ENCODE measurements at places on chromosomes 3 and 15.

DNA sequence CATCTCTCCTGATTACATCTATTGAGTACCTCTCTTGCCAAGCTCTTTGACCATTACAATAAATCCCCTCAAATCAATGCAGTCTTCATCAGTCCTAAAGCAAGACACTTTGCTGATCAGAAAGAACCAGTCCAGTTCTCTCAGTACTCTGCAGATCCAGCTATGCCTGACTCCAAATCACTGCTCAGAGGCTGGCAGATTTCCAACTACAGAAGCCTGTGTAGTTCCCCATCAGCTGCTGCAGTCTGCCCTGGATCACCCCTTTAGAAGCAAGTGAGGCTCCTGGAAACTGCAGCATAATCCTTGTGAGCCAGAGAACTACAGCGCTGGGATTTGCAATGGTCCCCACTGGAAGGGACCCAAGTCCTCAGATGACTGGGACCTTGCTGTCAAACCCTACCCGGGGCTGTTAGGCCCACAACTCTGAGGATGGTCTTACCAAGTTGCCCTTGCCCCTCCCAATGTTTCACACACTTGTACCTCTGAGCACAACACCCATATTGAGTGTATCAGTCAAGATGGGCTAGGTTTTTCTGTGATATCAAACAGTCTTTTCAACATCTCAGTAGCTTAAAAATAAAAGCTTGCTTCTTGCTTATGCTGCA, 81.9 kb upstream of the TOPAZ1 start:
- no peak for DNase-seq

DNA sequence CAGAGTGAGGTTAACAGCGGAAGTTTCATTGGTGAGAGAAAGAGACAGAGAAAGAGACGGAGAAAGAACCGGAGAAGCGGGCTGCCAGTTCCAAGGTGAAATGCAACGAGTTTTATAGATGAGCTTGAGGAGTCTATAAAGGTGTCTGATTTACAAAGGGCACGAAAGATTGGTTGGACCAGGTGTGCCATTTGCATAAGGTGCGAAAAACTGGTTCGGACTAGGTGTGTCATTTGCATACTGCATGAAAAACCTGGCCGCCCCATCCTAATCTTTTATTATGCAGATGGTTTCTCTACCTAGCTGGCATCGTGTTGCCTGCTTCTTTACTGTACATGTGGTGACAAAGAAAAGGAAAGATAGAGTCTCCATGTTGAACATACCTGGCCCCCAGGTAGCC, 253.8 kb upstream of the IGF1R start:
- no peak for DNase-seq

DNA sequence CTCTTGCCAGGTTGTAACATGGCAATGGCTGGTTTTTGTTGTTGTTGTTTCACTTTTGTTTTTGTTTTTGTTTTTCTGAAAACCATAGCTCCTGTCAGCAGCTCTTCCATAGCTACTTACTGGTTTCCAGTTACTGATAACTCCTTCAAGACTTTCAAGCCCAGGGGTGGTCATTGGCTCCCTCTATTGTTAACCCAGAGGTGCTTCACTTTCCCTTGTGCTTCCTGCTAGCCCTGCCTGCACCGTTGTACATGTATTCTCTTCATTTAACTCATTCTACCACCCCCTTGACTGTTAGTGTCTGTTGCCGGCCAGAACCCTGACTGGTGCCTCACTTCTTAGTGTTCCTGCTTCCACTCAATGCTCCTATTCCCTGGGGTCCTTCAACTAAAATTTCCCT, 4.2 kb upstream of the TRAT1 start:
- no peak for DNase-seq

GRCh38 chr15:47689660-47690059, 27.6 kb upstream of the SEMA6D start:
- no peak for DNase-seq

DNA sequence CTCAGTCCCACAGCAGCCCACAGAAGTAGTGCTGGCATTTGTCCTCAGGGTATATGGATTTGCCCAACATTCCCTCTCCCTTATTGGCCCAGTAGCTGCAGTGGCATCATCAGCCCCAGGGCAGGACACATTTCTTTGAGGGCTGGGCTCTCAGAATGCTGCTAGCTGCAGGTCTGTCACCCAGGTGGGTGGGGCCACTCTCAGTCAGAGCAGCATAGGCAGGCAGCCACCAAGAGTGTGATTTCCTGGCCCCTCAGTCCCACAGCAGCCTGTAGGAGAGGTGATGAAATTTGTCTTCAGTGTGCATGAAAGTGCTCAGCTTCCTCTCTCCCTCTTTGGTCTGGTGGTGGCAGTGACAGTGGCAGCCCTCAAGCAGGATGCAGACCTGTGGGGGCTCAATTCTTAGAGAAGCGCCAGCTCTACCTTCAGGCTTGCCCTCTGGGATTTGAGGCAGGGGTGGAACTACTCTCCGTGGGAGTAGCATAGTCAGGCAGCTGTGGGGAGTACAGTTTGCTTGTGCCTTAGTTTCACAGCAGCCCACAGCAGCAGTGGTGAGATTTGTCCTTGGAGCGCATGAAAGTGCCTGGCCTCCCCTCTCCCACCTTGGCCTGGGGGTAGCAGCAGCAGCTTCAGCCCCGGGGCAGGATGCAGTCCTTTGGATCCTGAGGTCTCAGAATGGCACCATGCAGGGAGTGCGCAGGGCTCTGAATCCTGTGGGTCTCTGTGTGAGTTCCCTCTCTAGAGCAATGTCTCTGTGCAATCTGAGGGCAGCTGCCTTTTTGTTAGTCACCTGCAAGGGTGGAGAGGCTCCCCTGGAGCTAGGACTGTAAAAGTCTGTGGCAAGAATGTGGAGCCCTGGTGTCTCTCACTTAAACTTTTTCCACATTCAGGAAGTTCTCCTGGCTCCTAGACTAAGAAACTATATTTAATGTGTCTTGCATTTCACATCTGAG, 1229.1 kb downstream of the ROBO2 start:
- DNase-seq: no peak

- DNase-seq: no peak
These were observed 65.6 kb downstream of the MAP4 start for GRCh38 chr3:47950453-47951169.

Measured in SK-N-MC (cell line).